Activated T-cell treated with anti-CD3 and anti-CD28 coated beads for 4 hours (primary cell): ENCODE measurements at places on chromosomes 2 and 18.

GRCh38 chr2:88831792-88832248 is 140.3 kb downstream of the RPIA start:
- DNase-seq = peak; percentile 4

- DNase-seq = no peak
Measured at GRCh38 chr2:208366215-208367127, 40.1 kb upstream of the PTH2R start.

DNA sequence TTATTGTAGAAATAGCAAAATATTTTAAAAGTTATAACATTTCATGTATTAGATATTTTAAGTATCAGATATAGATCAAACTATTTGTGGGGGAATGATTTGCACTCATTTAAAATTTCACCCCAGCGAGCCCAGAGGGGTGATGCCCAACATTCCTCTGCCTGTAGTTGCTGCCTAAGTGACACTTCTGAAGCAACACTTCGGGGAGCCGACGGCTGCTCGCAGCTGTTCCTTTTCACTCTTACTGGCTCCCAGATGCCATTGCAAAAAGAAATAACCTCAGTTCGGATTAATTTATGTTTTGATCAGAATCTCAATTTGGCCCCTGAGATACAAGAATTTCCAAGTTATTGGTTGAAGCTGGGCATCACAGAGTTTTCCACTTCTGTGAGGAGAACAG is 603.8 kb downstream of the PLCL1 start:
- DNase-seq = no peak

- DNase-seq = no peak
Measured at GRCh38 chr2:175832866-175833265, 169.2 kb downstream of the LNPK start.

DNA sequence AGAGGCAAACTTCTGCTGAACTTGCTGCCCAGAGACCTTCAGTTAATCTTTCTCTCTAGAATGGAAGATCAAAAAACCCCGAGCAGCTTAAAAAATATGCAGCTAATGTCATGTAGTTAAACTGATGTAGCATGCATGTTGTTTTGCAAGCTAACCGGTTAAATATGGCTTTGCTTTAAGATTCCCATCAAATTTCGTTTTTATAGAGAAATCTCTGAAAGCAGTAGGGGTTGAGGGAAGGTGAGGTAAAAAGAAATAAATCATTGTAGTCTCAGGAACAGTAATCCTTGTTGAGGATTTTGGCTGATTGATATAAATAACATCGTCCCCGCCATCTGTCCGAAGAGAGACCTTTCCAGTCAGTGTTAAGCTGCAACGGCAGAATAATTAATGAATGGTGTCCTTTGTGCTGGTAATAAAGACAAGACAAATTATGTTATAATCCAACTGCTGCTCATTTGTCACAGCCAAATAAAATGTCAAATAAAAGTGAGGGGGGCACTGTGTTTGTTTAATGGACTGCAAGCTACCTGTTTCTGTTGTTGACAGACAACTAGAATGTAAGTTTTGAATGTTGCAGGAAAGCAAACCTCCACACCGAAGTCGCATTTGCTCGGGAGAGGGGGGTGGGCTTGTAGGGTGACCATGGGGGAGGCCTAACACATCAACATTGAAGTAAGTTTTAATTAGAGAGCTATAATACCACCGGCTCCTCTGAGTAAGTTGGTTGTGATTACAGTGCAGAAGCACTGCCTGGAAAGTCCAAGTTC is 555.5 kb downstream of the ARHGAP15 start:
- DNase-seq = no peak

DNA sequence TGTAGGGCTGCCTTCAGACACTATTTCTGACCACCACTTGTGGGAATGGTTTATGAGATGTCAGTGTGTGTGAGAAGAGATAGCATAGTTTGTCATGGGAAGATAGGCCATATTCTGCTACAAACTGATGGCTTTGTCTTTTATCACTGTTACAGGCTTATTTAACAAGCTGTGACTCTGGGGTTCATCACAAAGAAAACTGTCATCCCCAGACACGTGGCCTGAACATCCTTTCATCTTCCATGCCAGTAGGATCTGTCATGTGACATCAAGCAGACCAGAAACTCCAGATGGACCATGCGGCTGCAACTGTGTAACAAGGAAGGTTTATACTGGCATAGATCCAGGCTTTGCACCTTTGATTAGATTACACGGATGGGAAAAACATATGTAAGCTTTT is 128.6 kb upstream of the KCNH7 start:
- DNase-seq = no peak

- no peak for DNase-seq
Measured at GRCh38 chr18:5463390-5463789, 80.4 kb downstream of the EPB41L3 start.

- no peak for DNase-seq
Measured at GRCh38 chr2:63047321-63048279, 3.0 kb upstream of the OTX1 start.

GRCh38 chr2:151760139-151760650 is 25.9 kb upstream of the NEB start:
- DNase-seq = no peak

- DNase-seq = no peak
Measured at GRCh38 chr2:221488136-221488807, 83.8 kb downstream of the EPHA4 start.

DNA sequence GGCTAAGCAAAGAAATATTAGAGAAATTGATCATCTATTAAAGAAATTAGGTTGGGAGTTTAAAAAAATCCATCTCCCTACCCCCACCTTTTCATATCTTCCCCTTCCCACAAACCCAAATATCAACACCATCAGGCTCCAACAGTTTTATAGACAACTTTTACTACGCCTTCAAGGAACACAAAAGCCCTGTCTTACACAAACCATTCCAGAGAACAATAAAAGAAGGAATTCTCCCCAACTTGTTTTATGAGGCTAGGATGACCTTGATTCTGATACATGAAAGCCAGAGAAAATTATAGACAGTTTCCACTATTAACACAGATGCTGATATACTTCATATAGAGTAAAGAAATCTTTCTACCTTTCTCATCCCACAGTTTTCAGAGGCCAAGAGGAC is 211.6 kb downstream of the OSR1 start:
- no peak for DNase-seq

DNA sequence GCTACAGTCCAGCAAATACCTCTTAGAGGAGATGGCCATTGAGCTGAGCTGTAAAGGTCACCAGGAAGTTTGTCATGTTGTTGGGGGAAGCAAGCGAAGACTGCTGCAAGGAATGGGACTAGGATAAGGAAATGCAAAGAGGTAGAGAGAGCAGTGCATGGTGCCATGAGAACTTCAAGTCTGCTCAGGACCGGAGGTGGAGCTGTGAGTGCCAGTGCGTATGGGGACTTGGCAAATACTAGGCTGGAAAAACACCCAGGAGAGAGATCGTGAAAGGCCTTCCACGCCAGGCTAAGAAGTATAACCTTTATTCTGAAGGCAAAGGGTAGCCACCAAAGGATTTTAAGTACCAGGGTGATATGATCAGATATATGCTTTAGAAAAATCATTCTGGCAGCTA is 71.3 kb downstream of the MEIS1 start:
- no peak for DNase-seq

GRCh38 chr2:215900843-215901242 is 112.5 kb downstream of the MREG start:
- no peak for DNase-seq

DNA sequence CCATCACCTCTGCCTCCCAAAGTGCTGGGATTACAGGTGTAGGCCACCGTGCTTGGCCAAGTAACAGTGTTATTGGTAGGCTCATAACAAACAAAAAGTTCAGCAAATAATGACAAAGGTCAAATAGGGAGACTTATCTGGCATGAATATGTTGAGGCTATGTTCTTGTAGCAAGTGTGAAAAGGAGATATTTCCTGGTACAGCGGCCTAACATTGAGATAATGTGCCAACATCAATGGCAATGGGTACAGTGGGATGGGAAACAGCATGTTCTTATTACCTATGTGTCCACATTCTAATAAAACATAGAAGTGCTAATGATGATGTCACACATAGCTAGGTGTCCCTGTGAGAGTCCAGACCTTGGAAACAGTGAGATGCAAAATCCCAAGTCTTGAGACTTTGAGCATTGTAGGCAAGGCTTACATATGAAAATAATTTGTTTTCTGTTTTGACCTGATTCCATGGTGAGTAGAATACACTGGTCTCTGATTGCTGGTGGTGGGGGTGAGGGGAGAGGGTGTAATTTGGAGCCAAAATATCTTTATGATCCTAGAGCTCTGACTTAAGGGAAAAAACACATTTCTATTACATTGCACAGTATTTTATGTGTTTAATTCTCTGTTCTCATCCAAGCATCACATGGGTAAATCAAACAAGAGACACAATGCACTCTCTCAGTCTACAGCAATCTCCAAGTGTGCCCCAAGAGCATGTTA is 33.1 kb upstream of the PMAIP1 start:
- no peak for DNase-seq

- no peak for DNase-seq
Measured at GRCh38 chr2:11740723-11741122, 5.7 kb upstream of the LPIN1 start.

DNA sequence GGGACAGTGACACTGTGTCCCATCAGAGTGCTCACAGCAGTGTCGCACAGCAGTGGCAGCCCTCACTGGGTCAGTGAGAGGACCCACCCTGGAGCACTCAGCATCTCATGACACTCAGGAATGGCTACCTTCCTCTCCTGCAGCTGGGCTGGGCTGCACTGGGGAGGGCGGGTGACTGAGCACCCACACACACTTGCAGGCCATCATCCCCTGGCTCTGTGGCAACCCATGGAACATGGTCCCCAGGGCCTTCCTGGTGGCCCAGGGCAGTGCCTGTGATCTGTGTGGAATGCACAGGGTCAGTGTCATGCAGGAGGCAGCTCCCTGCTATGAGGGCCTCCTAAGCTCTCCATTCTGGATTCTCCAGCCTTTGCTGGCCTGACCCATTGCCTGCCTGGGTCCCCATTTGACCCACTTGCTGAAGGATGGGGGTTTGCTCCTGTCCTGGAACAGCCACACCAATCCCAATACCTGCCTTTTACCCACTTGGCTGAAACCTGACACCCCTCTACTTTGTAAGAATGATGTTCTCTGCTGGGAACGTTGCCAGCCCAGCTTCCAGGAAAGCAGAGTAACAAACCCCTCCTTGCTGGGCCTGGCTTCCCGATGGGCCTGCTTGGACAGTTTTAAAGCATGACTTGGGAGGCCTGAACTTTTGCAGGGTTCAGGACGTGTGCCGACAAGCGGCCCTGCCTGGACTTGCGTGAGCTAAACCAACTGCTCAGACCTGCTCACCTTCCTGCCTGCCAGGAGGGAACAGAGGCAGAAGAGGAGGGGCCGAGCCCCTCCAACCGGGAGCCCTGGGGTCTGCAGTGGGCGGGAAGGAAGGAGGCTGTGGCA is 13.7 kb downstream of the HS6ST1 start:
- DNase-seq = no peak

DNA sequence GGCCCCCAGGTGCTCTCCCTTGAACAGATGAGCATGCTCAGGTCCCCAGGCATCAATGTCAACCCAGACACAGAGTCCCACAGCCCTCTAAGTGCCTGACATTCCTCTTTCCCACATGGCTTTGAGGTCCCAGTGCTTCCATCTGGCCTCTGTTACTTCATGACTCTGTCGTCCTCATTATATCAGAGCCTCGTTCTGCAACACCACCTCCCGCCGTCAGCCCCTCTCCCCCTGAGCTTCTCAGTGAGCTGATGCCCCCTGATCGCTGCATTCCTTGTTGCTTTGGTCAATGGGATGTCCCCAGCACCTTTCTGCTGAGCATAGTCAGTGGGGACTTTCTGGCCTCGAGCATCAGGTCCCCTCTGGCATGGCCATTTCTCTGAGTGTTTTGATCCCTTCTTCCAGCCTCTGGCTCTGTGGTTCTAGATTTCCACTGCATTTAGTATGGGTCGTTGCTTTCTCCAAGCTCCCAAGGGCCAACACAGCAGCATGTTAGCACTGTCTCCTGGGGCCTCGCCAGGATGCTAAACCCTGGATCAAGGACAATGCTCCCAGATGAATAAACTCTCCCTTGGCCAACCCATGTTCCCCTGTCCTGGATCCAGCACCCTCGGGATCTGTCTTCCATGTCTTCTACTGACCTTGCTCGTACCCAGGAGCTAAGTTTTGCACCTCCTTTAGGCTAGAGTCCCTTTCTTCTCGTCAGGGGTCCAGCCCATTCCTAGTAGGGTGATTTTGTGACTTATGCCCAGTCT is 143.2 kb upstream of the TWIST2 start:
- no peak for DNase-seq

GRCh38 chr18:34604591-34604990 is 105.5 kb upstream of the DTNA start:
- no peak for DNase-seq

GRCh38 chr18:45270289-45270771 is 344.9 kb upstream of the SLC14A2 start:
- no peak for DNase-seq

GRCh38 chr2:8004250-8004681 is 677.6 kb upstream of the ID2 start:
- DNase-seq = no peak

DNA sequence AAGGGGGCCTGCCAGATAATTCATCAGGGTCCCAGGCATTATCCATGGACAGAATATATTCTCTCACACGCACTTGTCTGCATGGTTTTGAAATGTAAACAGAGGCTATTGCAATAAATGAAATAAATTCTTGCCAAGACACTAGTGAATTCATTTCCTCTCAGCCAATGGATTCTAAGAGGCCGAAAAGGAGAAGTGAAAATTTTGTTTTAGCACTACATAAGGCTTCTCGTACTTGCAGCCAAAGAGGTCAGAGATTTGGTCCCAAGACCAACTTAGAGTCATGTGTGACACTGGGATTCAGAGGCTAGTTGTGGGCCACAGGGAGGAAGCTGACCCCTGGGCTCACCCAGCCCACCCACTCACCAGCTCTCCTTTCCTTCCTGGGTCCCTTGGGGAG is 184.1 kb upstream of the GLI2 start:
- no peak for DNase-seq

GRCh38 chr2:171409436-171409971 is 24.3 kb downstream of the METTL8 start:
- DNase-seq = no peak

DNA sequence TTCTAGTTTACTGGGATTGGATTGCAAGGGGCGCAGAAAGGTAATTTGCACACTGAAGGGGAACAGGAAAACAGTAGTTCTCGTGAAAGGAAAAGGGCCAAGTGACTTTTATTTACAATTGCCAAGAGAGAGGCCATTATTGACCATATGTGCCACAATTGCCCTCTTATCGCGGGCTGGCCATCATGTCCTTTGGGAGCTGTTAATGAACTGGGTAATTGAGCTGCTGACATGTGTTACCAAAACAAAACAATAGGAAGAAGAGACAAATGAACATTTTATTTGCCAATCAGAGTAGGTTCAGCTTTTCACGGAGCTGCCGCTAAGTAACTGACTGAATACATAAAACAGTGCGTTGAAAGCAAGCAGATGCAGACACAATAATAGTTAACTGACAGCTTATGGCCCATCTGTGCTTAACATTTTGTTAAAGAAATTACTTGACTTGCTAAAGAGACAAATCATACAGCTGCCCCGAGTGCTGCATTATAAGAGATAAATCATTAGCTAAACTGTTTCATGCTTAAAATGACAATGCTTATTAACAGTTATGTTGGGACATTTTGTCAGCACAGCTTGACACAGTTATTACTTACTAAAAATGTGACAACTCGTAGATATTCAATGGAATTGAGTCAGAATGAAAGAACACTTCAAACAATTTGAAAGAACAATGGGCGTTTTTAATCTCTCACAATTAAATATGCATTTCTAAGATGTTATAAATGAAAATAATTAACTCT is 57.5 kb downstream of the PAX3 start:
- DNase-seq = no peak
